Activated effector memory CD4-positive, alpha-beta T cell treated with Interleukin-2 at 50 U/mL for 16 hours (primary cell): ENCODE measurements at places on chromosomes 7 and 10.

DNA sequence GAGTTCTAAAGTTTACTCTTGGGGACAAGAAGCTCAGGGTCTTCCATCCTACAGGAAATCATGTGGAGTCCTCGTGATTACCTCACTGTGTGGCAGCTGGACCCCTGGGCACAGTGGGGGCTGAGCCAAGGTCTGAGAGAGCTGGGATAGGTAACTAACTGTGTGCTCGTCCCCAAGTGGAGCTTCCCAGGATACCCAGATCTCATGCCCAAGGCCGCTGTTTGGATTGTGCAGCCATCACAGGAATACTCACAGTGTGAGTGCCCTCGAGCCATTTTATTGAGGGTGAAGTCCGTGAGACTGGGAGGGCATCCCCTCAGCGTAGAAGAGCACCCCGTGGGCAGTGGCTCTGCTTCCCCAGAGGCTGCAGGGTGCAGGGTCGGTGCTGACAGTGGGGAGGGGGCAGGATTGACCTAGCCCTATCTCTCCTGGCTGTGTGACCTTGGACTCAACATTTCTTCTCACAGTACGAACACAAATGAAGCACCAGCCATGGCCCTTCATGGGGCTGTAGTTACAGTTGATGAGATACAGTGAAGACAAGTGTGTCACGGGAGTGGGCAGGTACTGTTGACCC is 69.6 kb upstream of the LEP start:
- DNase-seq: no peak

DNA sequence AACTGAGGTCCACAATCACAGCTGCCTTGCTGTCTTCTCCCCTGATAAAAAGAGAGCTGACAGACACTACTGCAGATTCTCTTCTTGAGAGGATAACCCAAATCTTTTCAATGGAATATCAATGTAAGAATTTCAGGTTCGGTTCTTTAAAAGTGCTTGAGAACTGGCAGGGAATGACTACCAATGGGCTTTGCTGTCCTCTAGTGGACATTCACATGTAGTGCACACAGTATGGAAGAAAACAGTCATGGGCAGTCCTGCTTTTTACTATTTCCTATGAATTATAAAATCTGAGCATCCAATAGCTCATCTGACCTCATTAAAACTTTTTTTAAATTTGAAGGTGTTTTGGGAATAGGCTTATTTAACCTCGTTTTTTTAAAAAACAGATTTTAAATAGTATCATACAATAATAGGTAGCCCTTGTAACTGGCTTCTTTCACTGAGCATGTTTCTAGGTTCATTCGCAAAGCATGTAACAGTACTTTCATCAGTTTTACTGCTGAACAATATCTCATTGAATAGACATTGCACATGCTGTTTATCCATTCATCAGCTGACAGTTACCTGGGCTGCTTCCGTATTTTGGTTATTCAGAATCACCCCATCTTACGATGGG is 18.3 kb downstream of the FZD9 start:
- no peak for DNase-seq

GRCh38 chr10:3897156-3897555 is 112.1 kb upstream of the KLF6 start:
- DNase-seq: no peak

DNA sequence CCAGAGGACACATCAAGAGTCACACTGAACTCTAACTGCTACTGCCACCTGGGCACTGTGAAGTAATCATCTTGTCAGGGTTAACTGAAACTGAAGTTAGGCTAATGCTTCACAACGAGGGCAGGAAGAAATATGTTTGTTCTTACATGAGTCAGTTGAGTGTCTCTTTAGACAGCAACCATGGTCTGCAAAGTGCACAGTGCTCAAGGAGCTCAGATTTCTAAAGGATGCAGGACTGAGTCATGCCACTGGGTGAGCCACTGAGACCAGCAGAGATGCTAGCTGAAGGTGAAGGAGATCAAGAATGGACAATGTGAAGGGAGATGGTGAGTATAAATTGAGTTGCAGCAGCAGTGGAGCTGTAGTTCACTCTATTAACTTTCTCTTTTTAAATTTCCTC is 76.0 kb upstream of the CTTNBP2 start:
- DNase-seq: no peak

DNA sequence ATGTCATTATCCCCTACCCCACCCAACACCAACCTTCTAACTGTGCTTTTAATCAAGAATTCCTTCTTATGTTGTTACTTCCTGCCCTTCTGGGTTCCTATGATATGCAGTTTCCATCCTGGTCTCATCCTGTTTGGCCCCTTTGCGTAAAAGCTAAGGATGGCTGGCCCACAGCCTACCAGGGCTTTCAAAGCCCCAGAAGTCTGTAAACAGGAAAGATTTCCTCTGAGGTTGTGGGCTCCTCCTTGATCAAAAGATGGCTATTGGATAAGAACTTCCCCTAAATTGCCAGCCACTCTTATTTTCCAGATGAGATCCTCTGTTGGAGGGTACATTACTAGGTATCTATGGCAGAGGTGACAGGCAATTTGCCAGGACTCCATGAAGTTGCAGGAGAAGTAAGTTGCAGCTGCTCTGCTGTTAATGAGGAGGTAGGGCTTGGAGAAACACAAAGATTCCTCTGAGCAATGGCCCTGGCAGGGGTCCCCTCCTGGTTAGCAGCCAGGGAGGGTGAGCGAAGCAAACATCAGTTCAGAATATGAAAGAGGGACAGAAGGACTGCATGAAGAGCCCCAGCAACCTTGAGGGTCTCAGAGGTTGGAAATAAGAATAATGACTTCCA is 32.1 kb downstream of the NRP1 start:
- no peak for DNase-seq

GRCh38 chr7:39341083-39341482 is 225.1 kb upstream of the YAE1 start:
- no peak for DNase-seq

GRCh38 chr7:41063116-41063515 is 639.8 kb downstream of the INHBA start:
- DNase-seq: no peak

DNA sequence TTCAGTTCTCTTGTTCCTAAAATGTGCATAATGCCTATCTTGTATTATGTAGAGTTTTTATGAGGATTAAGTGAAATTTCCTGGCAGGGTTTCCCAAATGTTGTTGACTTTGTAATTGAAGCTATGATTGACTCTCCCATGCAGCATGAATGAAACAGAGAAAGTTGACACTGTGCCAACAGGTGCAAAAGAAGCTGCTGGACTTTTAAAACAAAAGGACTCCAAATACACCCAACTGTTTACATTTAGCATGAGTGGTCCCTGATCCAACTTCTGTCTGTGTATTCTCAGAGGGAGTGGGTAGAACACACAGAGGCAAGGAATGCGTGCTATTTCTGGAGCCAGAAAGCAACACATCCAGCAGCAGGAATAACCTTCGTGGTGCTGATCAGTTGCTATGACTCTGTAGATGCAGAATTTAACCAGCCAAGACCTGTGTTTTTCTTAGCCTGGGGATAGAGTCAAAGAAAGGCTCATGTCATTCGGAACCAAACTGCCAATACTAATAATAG is 14.4 kb upstream of the RBM20 start:
- DNase-seq: no peak

DNA sequence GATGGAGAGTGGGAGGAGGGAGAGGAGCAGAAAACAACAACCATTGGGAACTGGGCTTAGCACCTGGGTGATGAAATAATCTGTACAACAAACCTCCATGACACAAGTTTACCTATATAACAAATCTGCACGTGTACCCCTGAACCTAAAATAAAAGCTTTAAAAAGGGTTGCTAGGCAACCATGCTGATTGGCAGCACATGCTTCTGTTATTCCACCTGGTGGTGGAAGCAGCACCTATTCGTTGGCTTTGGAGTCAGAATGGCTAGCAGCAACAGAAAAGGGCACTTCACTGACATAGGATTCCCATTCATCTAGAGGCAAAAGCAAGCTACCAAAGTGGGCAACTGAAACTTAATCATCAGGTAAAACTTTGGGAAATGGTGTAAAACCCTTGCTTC is 57.1 kb downstream of the RELN start:
- no peak for DNase-seq

DNA sequence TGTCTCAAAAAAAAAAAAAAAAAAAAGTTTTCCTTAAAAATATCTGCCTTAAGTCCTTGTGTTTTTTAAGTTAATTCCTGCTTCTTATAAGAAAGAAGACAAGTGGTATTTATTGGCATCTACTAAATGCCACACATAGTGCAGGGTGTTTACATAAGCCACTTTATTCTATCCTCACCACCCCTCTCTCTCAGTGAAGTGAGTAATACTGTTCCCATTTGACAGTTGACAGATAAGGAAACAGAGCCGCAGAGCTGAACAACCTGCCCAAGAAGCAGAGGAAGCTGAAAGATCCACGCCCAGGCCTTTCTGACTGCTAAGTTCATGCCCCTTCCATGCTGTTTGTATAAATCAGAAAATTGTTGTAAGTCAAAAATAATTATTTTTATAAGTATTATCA is 54.1 kb downstream of the ABLIM1 start:
- DNase-seq: no peak

DNA sequence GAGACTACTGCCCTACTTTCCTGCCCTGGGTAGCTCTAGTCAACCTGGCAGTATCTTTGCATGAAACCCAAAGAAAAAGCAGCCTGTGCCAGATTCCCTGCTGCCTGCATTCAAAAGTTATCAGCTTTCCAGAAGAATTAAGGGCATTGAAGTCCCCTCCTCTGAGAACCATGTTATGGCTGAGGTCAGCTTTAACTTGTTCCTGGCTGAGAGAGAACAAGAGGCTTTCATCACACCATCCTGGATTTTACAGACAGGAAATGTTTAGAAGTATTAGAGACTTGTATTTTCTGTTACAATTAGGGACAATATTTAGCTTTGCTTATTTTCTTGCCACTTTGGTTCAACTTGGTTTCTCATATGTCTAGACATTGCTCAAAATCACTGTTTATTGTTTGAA is 238.8 kb downstream of the ARL4A start:
- DNase-seq: no peak

DNA sequence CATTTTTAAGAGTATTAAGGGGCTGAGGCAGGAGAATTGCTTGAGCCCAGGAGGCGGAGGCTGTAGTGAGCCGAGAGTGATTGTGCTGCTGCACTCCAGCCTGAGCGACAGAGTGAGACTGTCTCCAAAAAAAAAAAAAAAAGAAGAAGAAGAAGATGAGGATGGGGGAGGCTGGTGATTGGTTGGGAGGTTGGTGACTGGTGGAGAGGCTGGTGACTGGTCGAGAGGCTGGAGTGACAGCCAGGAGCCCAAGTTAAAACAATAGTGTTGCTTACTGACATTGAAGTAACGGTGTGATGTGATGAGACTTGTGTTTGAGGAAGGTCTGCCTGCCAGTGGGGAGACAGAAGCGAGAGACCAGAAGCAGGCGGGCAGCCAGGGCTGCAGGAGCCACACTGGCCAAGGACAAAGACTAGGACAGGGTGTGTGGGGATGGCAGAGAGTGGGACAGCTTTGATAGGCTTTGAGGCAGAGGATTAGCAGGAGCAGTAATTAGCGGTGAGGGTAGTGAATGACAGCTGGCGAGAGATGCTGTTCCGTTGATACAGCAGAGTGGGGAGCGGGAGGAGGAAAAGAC is 4.9 kb downstream of the SRRT start:
- DNase-seq: no peak

GRCh38 chr10:106942035-106942662 is 222.4 kb downstream of the SORCS1 start:
- DNase-seq: no peak

DNA sequence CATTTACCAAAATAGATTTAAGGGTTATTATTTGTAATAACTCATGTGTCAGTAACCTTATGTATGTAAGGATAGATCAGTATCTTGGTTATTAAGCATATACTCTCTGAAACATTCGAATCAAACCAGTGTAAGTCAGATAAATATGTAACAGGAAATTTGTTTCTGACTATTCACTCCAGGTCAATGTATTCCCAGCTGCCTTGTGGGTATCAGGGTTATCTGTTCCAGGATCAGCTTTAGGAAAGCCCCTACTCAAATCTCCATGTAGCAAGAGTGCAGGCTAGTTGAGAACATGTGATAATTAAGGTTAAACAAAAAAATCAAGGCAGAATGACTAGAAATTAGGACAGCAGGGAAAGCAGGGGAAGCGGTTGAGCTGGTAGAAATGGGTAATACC is 201.7 kb downstream of the AUTS2 start:
- DNase-seq: no peak

- DNase-seq: peak; percentile 48
Measured at GRCh38 chr10:30701451-30702173, 72.1 kb upstream of the LYZL2 start.

DNA sequence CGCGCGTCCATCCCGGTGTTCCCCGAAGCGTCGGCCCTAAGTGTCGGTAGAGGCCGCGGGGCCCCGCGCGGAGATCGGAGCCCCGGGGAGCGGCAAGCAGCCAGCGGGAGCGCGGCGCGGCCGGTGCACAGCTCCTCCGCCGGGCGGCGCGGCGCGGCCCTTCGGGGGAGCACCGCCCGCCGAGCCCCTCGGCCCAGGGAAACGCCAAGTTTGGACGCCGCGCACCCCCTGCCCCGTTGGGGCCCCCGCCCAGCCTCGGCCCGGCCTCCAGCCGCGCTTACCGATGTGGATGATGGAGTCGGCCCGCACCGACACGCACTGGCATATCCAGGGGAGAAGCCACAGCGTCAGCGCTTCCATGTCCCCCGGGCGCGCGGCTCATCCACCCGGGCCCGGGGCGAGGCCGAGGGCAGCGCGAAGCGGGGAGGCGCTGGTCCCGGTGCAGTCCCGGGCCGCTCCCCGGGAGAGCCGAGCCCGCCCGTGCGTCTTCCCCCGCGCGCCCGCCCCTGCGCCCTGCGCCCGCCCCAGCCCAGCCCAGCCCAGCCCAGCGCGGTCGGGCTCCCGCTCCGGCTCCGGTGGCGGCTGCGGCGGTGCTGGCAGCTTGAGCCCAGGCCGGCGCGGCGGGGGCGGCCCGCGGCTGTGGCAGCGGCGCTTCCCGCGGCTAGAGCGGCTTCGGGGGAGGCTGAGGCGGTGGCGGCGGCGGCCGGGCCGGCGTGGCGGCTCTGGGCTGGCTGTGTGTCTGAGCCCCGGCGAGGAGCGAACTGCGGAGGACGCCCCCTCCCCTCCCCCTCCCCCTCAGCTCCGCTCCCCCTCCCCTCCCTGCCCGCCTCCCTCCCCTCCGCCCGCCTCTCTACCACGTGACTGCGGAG is at the start of gene GRID1:
Gene GRID1 (minus strand): TSS at position 763 of the 869 bp plus-strand sequence.
- no peak for DNase-seq

DNA sequence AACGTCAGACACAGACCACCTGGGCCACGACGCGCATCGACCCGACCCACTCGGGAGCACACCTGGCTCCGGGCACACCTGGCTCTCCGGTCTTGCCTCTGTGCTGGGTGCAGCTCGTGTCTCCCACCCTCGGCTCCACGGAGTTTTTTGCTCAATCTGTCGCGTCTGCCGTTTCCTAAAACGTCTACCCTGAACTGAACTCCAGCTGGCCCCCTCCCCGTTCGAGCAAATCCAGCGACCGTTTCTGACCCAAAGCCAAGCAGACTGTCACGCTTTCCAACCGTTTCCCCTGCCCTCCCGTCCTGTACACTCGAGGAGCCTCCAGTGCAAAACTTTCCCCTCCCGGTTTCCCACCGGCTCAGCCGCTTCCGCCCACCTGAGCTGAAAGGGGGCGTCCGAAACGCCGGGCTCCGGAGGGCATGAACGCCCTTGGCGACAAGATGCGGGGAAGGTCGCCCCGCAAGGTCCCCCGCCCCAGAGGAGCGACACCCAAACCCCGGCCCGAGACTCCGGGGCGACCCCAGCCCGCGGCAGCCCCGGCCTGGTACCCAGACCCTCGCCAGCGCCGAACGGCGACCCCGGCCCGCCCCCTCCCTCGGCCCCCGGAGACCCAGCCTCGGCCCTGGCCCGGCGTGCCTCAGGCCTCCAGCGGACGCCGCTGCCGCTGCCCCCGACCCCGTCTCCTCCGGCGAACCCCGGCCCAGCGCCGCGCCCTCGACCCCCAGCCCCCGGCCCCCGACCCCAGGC is 557 bp downstream of the CYTH3 start:
- DNase-seq: peak; percentile 3

GRCh38 chr10:124696446-124697392 is 47.5 kb downstream of the FAM53B start:
- DNase-seq: no peak
